GM06990 (cell line): ENCODE measurements at places on chromosomes 3 and 15.
A peak's percentile ranks its signal among the peaks of the same experiment; 100 is the strongest.

DNA sequence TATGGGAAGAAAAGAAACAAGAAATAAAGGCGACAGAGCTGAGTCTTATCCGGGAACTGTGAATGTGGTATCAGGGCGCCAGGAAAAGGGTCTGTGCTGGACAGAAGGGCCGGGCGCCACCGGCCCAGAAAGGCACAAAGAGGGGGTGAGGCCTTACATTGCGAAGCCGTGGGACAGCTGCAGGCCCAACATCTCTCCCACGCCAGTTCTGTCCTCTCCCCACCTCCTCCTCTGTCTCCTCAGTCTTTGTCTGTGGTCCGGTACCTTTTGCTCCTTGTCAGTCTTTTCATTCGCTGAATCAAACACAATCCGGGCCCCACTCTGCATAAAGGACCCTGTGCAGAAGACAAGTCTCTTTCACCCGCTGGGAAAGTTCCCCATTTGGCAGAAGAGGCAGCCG is 81.8 kb downstream of the LRIG1 start:
- DNase-seq, result no peak

DNA sequence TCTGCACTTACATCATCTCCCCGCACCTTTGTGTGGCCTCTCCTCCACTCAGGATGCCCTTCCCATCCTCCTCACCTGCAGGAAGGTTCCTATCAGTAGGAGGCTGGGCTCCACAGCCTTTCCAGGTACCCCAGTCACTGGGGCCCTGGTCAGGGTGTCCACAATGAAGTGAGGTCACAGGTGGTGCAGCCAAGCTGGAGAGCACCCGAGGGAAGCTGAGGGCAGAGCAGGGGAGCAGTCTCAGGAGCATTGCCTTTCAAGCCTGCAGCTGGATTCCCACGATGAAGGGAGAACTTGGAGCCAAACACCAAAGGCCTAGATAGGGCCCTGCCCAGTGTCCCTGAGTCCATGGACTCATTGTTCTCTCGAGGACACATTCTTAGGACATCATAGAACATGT is 23.6 kb downstream of the MGLL start:
- no peak for DNase-seq

GRCh38 chr3:126496894-126497850 is 20.4 kb downstream of the UROC1 start:
- no peak for DNase-seq

DNA sequence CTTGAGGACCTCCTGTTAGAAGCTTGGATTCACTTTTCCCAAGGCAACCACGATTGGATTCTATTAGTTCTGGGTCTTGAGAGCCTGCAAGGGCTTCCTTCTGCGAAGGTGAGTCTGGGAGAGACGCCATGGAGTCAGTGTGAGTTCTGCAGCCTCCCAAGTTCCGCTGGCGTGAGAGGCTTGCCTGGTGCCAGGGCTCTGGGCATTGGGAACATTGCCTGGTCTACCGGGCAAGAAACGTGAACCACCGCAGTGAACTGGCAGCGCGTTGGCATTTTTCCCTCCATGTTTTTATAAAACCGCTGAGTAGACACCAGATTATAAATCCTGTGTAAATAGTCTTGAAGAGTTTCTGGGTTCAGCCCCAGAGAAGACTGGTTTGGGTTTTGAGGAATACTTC is 160.9 kb downstream of the IGF1R start:
- DNase-seq, result no peak

DNA sequence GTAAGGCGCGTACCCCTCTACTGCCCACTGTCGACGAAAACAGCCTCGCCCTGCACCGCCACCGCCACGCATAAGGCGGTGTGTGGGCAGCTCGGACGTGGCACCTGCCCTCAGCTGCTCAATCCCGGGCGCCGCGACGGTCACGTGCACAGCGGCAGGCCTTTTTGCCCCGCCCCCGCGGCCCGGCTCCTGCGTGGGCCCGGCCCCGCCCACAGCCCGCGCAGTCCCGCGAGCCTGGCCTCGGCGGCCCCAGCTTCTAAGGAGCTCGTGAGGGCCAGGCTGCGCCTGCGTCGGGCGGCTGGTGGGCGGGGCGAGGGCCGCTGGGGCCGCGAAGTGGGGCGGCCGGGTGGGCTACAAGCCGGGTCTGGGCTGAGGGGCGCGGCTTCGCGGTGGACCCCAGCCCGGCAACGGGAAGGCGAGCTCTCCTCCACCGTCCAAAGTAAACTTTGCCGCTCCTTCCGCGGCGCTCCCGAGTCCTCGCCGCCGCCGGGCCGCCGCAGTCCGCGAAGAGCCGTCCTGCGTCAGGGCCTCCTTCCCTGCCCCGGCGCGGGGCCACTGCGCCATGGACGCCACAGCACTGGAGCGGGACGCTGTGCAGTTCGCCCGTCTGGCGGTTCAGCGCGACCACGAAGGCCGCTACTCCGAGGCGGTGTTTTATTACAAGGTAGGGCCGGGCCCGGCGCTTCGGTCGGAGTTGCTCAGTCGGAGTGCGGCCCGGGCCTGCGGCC is at the start of gene CAPN7:
Gene CAPN7 (plus strand): TSS at position 313 of the 728 bp plus-strand sequence. CDS start 250 bp downstream, at position 563.
- DNase-seq, result peak; percentile 97
